ENCODE measurements at places on chromosomes 7 and 10.

DNA sequence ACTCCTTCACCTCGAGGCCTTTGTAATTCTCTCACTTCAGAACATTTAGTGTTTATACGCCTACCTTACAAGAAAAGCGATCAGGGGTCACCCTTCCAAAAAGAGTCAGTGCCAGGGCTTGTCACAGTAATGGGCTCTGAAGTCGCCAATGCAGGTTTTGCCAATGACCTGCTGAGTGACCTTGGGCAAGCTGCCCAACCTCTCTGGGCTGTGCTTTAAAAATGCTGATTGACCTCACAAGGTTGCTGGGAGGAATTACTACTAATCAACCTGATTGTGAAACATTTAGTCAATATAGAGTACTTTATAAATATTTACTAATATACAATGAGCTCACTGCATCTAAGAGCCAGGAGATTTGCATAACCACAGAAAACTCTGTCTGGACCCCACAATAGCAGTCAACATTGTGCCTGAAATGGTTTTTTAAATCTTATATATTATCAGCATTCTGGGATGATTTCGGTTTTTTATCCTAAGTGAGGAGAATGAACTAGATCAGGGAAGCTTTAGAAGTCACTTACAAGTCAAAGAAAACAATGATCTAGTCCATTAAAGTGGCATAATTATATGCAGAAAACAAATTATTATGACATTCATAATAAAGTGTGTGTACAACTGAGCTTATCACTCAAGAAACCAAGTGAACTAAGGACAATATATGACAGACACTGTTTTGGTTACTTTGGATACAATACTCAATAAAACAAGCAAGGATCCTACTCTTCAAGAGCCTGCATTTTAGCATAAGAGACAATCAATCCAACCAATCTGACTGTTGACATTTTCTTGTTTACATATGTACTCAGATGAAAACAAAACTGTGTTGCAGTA lies 290.5 kb downstream of the SORCS1 start:
- no peak for DNase-seq

DNA sequence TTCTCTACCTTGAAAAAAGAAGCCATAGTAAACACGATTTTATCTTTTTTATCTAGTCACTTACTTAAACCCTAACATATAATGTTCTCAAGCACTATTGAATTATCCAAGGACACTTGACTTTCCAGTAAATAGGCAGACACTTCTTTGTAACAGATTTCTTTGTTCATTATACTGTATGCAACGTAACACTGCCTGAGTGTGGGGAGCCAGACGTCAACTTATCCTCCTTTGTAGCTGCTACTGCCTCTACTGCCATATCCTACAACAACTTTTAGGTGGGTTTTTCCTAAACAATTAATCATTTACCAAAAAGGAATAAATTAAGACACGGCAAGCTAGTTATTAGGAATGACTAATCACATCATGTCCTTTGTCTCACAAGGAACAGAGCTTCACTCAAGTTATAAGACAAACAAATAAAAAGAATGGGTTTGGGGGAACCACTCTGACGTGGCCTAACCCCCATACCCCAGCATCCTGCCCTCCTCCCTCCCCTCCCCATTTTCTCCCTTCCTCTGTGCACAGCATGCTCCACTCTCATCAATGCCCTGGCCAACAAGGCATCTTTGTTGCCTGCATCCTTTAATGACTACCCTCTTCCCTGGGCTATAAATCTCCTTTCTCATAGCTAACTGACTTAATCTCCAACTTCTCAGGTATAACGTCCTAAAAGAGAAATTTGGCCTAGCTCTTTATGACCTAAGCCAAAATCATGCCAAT lies 43.3 kb downstream of the DOCK4 start:
- DNase-seq = no peak

- no peak for DNase-seq
Observed at GRCh38 chr10:97034958-97035769, 150.6 kb downstream of the SLIT1 start.

DNA sequence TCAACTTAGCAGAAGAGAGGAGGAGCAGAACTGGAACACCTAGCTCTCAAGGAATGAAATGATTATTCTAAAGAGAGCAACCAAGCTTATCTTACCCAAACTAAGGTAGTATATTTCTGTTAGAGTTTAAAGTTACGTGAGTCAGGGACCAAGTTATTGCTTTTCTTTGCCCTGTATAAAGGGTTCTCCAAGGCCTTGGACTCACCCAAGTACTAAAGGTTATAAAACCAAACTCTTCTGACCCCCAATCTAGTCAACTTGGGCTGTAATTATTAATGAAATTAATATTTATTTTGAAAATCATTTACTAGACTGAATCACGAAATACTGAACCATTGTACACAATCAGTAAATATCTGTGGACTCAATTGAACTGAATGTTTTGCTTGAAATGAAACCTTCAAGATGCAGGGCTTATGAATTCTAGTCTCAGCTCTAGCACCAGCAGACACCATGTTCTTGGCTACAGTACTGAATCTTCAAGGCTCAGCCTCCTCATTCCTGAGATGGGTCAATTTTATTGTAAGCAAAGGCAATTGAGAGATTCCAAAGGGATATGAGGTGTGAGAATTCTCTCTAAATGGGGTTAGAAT lies 1.8 kb upstream of the CYP2C19 start:
- DNase-seq = no peak
